ENCODE measurements at places on chromosomes 16 and 17. TPM values are rescaled to one million over a fixed set of nuclear protein-coding genes. Genes with fewer than 3 reads are reported as not detected.

PRCD gene
- not detected for total RNA-seq

DNA sequence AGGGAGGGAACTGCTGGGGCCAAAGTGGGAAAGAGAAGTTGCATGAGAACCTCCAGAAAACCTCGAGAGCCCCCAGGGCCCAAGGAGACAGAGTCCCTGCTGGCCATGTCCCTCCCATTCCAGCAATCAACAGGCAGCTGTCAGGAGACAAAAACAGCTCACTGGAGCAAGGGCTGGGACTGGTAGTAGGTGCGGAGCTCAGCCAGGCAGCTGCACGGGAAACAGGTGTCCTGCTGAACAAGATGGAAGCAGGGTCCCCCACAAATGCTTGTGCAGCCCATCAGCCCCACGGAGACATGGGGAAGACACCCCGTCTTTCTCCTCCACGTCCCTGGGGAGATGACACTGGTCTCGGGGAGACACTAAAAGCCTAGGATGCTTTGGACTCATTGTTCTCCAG, 34.5 kb downstream of the SDK2 start:
- H3K4me3 ChIP-seq = no peak overlapping the region
- no peak for DNase-seq
- H3K27ac ChIP-seq = no peak overlapping the region
- no peaks in the 10 kb centered on the region for H3K36me3 ChIP-seq
- peaks cover 44% of the 10 kb centered on the region for H3K27me3 ChIP-seq

DNA sequence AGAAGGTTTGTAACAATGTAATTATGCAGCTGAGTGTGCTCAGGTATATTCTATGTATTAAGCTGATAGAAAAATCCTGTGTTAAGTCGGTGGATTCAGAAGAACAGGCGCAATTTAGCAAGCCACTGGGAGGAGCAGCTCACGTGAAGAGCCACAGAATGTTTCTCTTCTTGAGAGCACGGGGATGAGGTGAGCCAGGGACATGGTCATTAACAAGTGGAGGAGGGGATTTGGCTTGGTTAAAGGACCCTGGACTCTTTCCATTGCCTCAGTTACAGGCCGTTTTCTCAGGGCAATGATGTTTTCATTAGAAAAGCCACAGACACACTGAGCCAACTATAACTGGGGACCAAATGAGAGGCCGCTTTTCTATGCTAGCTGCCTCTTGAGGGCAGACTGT, 178.7 kb downstream of the SNX29 start:
- no peaks in the 10 kb centered on the region for H3K4me1 ChIP-seq
- H3K27ac ChIP-seq = no peak overlapping the region
- H3K36me3 ChIP-seq = no peaks in the 10 kb centered on the region
- H3K27me3 ChIP-seq = no peaks in the 10 kb centered on the region
- no peak overlapping the region for H3K4me3 ChIP-seq

- DNase-seq = peak; percentile 78
- peak overlapping the region; percentile 25 for H3K27ac ChIP-seq
These were observed 14.8 kb upstream of the ADCY7 start for GRCh38 chr16:50251375-50252081.

DNA sequence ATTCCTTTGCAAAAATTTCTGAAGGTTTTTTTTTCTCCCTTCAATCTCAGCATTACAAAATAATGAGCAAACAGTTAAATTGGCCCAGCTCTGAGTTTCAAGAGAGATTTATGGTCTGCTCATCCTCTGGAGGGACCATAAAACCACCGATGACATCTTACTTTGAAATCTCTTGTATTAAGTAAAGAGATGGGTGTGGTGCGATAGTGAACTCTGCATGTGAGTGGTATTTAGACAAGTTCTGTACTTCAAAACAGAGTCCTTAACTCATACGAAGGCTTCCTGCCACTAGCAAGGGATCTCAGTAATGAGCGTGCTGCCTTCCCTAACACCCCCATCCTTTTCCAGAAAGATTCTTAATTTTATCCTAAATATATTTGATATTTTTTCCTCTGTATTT, 2.1 kb downstream of the FAM20A start:
- no peak for DNase-seq
- H3K36me3 ChIP-seq = no peaks in the 10 kb centered on the region
- H3K27ac ChIP-seq = no peak overlapping the region
- peak overlapping the region; percentile 71 for H3K4me3 ChIP-seq

DNA sequence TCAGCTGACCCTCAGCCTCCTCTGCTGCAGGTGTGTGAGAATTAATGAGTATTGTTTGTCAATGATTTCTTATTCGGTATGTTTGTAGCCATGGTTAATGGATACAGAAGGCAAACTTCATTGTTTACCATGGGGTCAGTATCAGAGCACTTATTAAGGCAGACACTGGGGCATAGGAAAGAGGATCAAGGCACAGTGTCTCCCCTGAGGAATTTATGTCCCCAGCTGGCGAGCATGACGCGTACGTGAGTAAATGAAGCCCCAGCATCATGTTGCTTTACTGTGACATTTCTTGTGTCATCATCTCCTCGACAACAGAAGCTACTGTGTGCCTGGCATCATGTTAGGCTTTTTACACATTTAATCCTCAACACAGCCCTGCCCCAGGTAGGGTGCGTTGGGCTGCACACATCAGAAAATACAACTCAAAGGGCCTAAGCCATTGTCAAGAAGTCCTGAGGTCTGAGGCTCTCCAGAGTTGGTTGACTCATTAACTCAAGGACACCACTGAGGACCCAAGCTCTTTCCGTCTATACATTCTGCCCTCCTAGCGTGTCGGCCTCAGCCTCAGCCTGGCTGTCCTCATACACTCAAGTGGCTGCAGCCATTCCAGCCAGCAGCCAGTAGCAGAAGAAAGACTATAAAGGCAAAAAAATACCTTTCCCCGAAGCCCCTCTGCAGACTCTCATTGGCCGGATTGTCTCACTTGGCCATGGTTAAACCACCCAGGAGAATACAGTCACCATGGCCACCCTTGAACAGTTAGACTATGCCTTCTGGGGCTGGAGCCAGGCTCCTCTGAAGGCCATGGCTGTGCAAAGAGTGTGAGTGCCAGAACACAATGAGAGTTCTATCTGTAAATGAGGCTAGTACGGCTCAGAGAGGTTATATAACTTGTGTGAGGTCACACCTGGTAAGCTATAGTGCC, 13.9 kb upstream of the ZCCHC14 start:
- H3K4me1 ChIP-seq = no peaks in the 10 kb centered on the region
- no peaks in the 10 kb centered on the region for H3K27me3 ChIP-seq
- no peaks in the 10 kb centered on the region for H3K36me3 ChIP-seq
- DNase-seq = no peak
- H3K27ac ChIP-seq = no peak overlapping the region

DNA sequence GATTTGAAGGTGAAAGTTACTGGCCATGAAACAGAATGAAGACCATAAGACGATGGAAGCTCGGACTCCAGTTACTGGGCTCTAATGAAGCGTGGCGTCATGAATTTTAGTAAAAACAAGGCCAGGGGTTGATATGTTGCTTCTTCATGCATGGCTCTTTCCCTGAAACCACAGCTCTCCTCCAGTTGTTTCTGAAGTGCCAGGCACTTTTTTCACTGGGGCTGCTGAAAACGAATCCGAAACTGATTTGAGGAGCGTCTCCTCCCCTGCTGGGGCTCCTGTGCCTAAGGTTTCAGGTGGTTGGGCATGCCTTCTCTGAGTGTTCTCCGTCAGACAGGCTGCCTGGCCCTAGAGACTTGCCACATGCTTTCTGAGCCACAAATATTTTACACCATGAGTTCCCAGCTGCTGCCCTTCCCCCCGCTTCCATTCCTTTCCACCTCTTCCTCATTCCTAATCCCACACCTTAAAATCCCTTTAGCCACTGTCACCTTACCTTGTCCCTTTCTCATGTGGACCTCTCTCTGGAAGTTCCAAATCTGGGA, 3.7 kb upstream of the MYL4 start:
- peak overlapping the region; percentile 14 for H3K27ac ChIP-seq
- DNase-seq = no peak
- no peak overlapping the region for H3K4me3 ChIP-seq
- peaks cover 11% of the 10 kb centered on the region for H3K4me1 ChIP-seq
- no peaks in the 10 kb centered on the region for H3K27me3 ChIP-seq

DNA sequence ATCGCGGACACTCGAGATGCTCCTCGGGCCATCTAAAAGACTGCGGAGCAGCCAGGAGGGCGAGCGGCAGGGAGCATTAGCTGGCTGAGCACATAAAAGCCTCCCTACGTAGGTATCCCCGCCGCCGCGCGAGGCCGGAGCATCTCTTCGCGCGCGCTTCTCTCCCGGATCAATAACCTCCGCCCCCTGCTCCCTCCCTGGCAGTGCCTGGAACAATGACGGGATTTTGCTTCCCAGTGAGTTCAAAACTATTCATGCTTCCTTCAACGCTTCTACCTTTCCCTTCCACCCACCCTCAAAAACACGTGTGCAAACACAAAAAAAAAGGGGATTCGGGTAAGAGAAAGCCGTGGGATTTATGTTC, 984 bp downstream of the CENPV start:
- H3K4me1 ChIP-seq = peaks cover 4% of the 10 kb centered on the region
- H3K36me3 ChIP-seq = peaks cover 12% of the 10 kb centered on the region
- H3K4me3 ChIP-seq = peak overlapping the region; percentile 81
- DNase-seq = peak; percentile 20

TVP23A gene
- total RNA-seq = not detected

GRCh38 chr17:40562838-40563219, 2.4 kb downstream of the CCR7 start:
- H3K4me1 ChIP-seq = peaks cover 6% of the 10 kb centered on the region
- peaks cover 46% of the 10 kb centered on the region for H3K27me3 ChIP-seq
- H3K27ac ChIP-seq = no peak overlapping the region
- H3K4me3 ChIP-seq = no peak overlapping the region

TPSAB1 gene
- not detected for total RNA-seq

GRCh38 chr17:41869426-41869825, 4.2 kb upstream of the KLHL11 start:
- peaks cover 79% of the 10 kb centered on the region for H3K36me3 ChIP-seq
- H3K4me1 ChIP-seq = no peaks in the 10 kb centered on the region
- no peaks in the 10 kb centered on the region for H3K27me3 ChIP-seq
- no peak for DNase-seq
- H3K27ac ChIP-seq = no peak overlapping the region

DNA sequence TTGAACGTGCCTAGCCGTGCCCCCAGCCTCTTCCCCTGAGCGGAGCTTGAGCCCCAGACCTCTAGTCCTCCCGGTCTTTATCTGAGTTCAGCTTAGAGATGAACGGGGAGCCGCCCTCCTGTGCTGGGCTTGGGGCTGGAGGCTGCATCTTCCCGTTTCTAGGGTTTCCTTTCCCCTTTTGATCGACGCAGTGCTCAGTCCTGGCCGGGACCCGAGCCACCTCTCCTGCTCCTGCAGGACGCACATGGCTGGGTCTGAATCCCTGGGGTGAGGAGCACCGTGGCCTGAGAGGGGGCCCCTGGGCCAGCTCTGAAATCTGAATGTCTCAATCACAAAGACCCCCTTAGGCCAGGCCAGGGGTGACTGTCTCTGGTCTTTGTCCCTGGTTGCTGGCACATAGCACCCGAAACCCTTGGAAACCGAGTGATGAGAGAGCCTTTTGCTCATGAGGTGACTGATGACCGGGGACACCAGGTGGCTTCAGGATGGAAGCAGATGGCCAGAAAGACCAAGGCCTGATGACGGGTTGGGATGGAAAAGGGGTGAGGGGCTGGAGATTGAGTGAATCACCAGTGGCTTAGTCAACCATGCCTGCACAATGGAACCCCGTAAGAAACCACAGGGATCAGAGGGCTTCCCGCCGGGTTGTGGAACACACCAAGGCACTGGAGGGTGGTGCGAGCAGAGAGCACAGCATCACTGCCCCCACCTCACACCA, 724 bp downstream of the GAA start:
- no peaks in the 10 kb centered on the region for H3K36me3 ChIP-seq
- H3K27me3 ChIP-seq = no peaks in the 10 kb centered on the region
- DNase-seq = peak; percentile 8
- peak overlapping the region; percentile 49 for H3K27ac ChIP-seq
- peaks cover 18% of the 10 kb centered on the region for H3K4me1 ChIP-seq
- H3K4me3 ChIP-seq = peak overlapping the region; percentile 79

DNA sequence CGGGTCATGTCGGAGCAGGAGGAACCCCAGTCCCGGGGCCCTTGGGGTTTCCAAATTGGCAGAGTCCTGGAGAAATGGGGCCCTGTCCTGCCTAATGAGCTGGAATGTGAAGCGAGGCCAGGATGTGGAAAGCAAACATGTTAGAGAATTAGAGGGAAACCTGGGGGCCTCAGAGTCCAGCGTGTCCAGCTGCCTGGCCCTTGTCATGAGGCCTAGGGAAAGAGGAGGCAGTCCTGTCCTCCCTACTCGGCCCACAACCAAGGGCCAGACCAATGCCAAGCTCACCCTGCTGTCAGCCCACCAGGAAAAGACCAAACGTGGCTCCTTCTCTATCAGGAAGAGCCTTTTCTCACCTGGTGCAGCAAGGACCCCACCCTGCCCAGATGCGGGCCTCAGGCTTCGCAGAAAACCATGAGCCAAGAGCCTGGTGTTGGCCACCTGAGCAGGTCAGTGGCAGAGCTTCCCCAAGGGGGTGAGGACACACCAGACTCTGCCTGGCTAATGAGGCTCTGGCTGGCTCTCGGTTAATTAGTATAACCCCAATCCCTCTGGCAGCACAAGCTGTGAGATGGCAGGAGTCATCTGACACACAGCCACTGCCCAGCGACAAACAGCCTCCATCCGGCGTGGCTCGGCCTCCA, 10.1 kb downstream of the TEKT5 start:
- no peaks in the 10 kb centered on the region for H3K4me1 ChIP-seq
- no peak overlapping the region for H3K4me3 ChIP-seq

DNA sequence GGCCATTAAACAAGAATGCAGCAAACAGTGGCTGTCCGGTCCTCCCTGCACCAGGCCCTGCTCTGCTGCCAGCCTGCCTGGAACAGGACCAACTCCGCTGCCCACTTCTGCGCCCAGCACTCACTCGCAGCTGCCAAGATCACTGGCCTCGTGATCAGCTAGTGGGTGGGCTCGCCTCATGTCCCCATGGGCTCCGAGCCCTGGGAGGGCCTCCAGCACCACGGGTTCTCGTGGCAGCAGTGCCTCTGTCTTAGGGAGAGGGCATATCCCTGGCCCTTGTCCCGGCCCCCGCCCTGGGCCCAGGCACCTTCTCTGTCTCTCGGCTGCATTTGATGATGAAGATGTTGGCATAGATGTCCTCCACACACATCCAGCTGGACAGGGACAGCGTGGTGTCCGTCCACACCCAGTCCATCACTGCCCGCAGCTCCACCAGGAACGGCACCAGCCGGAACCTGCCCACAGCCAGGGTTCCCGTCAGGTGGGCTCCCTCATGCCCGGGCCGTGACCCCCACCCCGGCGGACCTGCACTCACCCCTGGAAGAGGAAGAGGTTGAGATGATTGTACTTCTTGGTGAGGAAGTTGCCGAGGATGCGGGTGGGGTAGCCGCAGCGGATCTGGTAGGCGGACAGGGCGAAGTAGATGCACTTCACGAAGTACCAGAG, 13.1 kb downstream of the CTU2 start:
- peaks cover 75% of the 10 kb centered on the region for H3K36me3 ChIP-seq
- no peak overlapping the region for H3K4me3 ChIP-seq
- H3K4me1 ChIP-seq = no peaks in the 10 kb centered on the region
- no peaks in the 10 kb centered on the region for H3K27me3 ChIP-seq
- H3K27ac ChIP-seq = peak overlapping the region; percentile 42

HSD17B2 gene
- total RNA-seq = 2.1 TPM

Measured in MCF 10A (cell line).